ENCODE measurements at places on chromosomes 2 and 18. TPM values are rescaled to one million over a fixed set of nuclear protein-coding genes. Genes with fewer than 3 reads are reported as not detected.

EML6 gene
- total RNA-seq: 3.9 TPM

WNT6 gene
- total RNA-seq: 0.16 TPM

FAM237A gene
- not detected for total RNA-seq

METAP1D gene
- total RNA-seq: 29.4 TPM

ARHGEF33 gene
- total RNA-seq: 2.1 TPM

GALNT5 gene
- 23.4 TPM for total RNA-seq

LYPD6 gene
- total RNA-seq: 16.9 TPM

GPBAR1 gene
- 1.6 TPM for total RNA-seq

DNAH6 gene
- total RNA-seq: 1.4 TPM

METTL4 gene
- 30.5 TPM for total RNA-seq

MYCN gene
- total RNA-seq: 3.3 TPM

DUSP28 gene
- 2.8 TPM for total RNA-seq

KCNK3 gene
- 4.7 TPM for total RNA-seq

ALK gene
- total RNA-seq: 1.0 TPM

PRADC1 gene
- 13.0 TPM for total RNA-seq

SP9 gene
- not detected for total RNA-seq

APLF gene
- 15.9 TPM for total RNA-seq

RBM44 gene
- total RNA-seq: 2.4 TPM

MYO5B gene
- 8.8 TPM for total RNA-seq

NT5DC4 gene
- not detected for total RNA-seq

TMEM37 gene
- 1.1 TPM for total RNA-seq

DSG1 gene
- total RNA-seq: 0.21 TPM

OTOS gene
- total RNA-seq: not detected

PRKAG3 gene
- total RNA-seq: 1.2 TPM

SLC4A3 gene
- total RNA-seq: 1.3 TPM

ECEL1 gene
- total RNA-seq: 0.21 TPM

SP140 gene
- total RNA-seq: 1.8 TPM

CNTNAP5 gene
- total RNA-seq: 1.8 TPM

ABCB11 gene
- total RNA-seq: 0.11 TPM

SLC5A7 gene
- total RNA-seq: 6.3 TPM

RNF125 gene
- 10.9 TPM for total RNA-seq

RNU2-63P gene
- not detected for total RNA-seq

AQP4 gene
- total RNA-seq: 0.58 TPM

NABP1 gene
- total RNA-seq: 30.2 TPM

SKOR2 gene
- not detected for total RNA-seq

SOX11 gene
- total RNA-seq: 9.8 TPM

TMEM247 gene
- total RNA-seq: not detected

ZNF892 gene
- total RNA-seq: 11.5 TPM

STAT1 gene
- total RNA-seq: 75.1 TPM

ERFE gene
- total RNA-seq: 0.79 TPM
